T-helper 1 cell (primary cell): ENCODE measurements at places on chromosomes 1 and 21.

GRCh38 chr1:198330982-198331615 lies 174.3 kb downstream of the NEK7 start:
- no peak for DNase-seq

GRCh38 chr1:233790662-233791371 lies 113.7 kb upstream of the SLC35F3 start:
- no peak for DNase-seq

- no peak for DNase-seq
These were observed 22.6 kb downstream of the RIPK4 start for GRCh38 chr21:41744028-41744930.

DNA sequence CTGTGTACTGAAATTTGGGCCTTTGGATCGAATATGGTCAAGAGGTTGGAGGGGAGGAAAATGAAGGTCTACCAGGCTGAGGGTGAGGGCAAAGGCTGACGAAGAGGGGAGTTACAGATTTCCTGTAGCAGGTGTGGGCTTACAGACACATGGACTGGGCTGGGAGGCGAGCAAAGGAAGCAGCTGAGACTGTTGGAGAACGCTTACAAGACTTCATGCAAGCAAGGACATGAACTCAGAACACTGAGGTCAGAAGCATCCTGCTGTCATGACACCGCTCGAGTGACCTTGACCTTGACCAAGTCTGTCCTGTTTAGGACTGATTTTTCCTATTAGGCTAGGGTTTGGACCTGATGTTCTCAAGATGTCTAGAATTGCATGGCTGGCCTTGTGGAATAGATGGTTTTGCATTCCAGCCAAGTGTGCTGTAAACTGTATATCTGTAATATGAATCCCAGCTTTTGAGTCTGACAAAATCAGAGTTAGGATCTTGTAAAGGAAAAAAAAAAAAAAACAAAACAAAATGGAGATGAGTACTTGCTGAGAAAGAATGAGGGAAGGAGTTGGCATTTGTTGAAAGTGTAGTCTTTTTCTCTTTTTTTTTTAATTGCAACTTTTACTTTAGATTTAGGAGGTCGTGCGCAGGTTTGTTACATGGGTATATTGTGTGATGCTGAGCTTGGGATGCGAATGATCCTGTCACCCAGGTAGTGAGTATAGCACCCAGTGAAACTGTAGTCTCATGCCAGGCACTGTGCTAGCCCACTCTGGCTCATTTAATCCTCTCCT lies 5.8 kb downstream of the ELF3 start:
- DNase-seq = no peak

DNA sequence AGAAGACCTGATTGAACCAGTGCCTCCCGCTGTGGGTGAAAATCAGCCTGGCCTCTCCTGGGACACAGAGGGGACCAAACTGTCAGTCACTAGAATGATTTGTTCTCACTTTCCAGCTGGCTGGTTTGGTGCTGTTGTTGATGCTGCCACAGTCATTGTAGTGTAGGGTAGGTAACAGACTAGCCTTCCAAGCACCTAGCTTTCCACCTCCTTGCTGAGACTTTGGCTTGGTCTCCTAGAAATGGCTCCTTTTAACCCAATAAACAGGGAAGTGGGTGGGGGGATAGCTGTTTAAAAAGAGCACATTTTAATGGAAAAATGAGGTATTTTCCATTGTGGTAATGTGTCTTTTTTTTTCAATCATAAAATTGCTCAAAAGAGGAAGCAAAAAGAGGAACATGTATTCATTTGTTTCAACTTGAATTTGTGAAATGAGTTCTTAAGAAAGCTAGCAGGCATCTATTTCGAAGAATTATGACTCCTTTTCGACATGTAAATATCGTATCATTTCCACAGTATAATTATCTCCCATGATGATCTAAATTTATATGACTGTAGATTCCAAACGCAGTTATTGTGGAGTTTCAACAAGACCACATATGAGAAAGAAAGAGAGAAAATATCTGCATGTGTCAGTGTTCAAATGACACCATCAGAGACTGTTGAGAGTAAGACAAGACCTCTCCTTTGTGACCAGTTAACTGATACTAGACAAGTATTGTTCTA lies 190.1 kb downstream of the HLX start:
- DNase-seq = no peak

DNA sequence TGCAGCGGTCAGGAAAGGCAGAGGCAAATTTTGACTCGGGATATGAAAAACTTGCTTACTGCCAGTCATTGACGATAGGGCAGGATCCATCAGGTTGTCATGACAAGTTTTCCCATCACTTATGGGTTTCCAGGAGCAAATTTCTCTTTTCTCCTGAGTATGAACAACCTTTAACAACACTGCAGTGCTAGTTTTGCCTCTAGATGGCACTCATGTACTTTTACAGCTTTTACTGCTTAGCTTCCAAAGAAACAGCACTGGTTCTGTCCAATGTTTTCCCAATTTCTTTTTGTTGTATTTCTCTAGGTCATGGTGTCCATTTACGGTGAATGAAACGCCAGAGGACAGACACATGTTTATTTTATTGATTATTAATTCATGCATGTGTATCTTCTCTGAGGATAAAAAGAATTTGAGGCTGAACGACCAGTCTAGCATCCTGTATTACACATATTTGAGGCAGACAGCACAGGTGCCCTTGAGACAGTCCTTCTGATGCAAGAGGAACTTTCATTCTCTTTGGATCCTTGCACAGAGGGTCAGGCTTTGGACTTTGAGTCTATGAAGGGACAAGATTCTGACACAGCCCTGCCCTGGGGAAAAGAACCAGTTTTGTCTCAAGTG lies 112.3 kb upstream of the TRABD2B start:
- no peak for DNase-seq

GRCh38 chr1:15156807-15157380 lies 3.3 kb downstream of the TMEM51 start:
- no peak for DNase-seq

DNA sequence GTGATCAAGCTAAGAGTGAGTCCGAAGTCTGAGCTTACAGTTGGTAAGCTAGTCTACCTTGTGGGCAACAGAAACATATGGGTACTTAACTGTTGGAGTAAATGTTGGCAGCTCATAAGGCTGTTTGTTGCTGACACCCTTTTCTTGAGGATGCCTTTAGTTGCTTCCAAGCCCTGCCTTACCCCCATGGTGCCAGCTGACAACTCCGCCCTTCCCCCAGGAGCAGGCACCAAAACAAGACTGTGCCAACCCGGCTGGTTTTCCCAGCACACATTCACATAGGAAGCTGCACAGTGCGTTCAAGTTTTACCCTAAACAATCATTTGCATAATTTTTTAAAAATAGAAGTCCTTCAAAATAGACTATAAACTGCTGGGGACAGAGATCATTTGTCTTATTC lies 150.2 kb upstream of the LMO4 start:
- DNase-seq = no peak

DNA sequence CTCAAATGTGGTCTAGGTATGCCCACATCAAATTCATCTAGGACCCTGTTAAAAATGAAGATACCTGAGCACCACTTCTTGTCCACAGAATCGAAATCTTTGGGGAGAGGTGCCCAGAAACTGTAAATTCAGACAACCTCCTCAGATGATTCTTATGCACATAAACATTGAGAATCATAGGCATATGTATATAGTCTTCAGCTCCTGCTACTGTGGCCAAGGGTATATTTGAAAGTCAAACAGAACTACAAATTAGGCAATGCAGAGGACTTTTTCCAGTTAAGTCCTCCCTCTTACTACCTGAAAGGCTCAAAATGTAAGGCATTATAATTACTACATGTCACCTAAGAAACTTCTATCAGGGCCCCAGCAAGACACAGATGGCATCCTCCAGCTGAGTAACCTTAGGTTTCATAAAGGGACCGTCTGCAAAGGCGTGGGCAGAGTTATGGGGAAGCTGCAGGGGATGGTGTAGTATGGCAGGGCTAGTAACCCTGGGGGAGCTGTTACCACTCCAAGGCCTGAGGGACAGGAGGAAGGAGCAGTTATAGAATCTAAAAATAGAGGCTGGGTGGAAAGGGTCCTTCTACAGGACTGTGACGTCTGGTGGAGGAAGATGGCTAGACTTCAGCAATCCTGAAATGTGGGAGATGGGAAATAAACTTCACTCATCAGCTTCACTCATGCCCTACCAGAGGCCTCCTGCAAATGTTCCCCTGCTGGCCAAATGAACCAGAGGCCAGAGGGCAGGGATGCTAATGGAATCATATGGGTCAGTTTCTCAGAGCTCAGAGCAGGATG lies 46.3 kb downstream of the DAB1 start:
- DNase-seq = no peak

DNA sequence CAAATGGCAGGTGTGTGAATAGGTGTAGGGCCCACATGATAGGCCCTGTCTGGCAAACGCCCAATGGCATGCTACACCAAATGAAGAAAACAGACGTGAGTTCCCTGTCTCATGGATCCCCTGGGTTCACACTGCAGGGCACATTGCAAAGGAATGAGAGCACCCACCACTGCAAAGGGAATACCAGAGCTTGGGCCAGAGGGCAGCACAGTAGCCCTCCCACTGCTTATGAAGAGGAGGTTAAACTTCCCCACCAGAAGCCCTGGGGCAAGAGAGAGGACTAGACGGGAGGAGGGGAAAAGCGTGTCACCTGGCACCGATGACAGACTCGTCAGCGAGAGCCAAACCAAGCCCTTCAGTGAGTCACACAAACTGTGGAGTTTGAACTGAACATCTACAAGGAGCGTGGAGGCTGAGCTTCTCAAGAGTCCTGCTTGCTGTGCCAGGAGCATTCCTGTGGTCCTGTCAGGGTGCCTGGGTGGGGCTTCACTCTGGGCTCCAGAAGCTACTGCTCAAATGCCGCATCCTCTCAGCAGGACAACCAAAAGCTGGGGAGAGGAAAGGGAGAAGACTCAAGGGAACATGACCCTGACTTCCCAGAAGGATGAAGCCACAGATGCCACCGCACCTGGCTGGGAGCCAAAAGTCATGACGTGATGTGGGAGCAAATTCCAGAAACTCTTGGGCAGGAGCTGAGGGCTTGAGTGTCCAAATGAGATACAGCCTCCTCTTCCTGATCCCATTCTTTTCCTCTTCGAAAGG lies 61.1 kb downstream of the TOMM20 start:
- DNase-seq = no peak

GRCh38 chr21:27953340-27954045 lies 986.6 kb upstream of the ADAMTS5 start:
- DNase-seq = no peak

GRCh38 chr21:22355949-22356348 lies 1357.7 kb downstream of the NCAM2 start:
- no peak for DNase-seq

DNA sequence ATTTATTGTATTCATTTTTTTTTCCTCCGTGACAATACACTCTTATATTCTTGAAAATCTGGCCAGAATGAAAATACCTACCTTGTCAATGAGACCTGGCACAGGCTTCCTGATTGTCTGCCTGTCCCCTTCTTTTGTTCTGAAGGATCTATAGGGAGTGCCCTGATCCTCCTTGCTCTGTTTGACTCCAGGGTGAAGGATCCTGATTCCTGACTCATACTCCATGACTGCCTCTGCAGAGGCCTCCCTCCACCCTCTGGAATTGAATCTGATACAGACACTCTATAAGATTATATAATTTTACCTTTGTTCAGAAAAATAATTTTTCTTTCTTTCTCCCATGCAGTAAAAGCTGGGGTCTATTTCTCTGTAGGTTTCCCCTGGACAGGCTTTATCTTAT lies 116.2 kb downstream of the HMCN1 start:
- no peak for DNase-seq

- no peak for DNase-seq
These were observed 15.4 kb upstream of the TSPAN1 start for GRCh38 chr1:46159516-46159915.

DNA sequence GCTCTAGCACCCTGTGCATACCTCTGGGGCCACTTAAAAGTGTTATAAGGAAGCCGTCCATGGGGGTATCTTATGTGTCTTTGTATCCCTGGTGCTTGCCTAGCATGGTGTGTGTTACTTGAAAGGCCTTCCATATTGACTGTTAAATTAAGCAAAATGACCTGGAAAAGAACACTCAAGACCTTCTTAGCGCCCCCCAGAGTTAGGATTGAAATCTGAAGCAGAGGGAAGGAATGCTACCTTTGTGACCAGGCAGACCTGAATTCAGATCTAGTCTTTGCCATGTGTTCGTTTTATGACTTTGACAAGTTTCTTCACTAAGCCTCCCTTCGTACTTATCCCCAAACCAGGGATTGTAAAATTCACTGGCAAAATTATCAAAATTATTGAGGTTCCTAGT lies 59.9 kb downstream of the SLC22A15 start:
- no peak for DNase-seq

DNA sequence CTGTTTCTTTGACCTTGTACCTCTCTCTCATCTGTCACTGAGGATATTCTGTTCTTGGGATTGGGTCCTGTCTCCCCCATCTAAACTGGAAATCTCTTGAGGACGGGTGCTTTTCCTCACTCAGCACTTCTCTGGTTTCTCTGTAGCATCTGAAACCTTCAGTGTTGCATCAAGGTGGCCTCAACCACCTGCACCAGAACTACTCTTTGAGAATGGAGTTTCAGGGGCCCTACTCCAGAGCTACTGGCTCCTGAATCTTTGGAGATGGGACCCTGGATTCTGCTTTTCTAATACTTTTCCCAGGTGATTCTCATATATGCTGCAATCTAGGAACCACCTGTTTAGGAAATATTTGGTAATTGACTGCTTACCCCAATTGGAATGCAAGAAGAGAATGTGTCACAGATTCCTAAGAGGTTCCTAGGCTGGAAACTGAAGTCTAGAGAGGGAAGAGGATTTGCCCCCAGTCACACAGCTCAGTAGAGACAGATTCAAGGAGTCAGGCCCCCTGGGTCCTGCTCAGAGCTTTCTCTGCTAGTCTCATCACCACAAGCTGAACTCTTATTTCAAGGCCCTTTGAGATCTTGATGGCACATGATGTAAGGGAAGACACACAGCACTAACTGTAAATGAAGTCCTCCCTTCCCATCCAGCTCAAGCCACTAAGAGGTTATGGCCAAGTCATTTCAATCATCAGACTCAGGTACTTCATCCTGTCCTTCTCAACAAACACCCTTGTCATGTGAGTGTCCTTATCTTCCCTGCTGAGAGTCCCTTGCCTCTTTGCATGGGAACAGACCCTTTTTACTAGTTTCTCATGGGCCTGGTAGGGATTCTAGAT lies 48.7 kb downstream of the EIF2D start:
- no peak for DNase-seq

GRCh38 chr1:217274927-217275654 lies 355.8 kb downstream of the GPATCH2 start:
- DNase-seq = no peak

DNA sequence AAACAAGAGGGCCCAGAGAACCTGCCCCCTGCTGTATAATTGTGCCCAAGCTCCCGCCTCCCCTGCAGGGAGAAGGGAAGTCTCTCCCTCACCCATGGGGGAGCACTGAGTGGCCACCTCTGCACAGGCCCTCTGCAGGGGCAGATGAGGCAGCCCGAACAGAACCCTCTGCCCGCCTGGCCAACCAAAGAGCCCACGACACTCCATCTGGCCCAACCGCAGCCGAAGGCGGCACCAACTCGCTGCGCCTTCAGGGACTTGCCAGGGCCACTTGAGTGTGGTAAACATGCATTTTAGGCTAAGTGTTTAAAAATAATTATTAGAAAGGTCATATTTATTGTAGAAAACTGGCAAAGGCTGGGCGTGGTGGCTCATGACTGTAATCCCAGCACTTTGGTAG lies 34.6 kb upstream of the CCSAP start:
- DNase-seq = no peak
